ENCODE measurements at places on chromosomes 7 and 10.
A peak's percentile ranks its signal among the peaks of the same experiment; 100 is the strongest.

DNA sequence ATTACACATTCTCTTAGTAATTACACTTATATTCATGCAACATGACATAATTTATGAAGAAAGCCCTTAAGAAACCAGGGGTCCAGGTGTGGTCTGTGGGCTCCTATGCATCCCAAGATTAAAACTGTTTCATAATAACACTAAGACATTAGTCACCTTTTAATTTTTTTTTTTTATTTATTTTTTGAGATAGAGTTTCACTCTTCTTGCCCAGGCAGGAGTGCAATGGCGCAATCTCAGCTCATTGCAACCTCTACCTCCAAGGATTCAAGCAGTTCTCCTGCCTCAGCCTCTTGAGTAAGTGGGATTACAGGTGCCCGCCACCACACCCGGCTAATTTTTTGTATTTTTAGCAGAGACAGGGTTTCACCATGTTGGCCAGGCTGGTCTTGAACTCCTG is 12.5 kb downstream of the GDI2 start:
- DNase-seq, result no peak

- DNase-seq, result no peak
Measured at GRCh38 chr10:126049759-126050700, 153.7 kb downstream of the FANK1 start.

- no peak for DNase-seq
Measured at GRCh38 chr10:87675396-87676376, 16.0 kb downstream of the PAPSS2 start.

DNA sequence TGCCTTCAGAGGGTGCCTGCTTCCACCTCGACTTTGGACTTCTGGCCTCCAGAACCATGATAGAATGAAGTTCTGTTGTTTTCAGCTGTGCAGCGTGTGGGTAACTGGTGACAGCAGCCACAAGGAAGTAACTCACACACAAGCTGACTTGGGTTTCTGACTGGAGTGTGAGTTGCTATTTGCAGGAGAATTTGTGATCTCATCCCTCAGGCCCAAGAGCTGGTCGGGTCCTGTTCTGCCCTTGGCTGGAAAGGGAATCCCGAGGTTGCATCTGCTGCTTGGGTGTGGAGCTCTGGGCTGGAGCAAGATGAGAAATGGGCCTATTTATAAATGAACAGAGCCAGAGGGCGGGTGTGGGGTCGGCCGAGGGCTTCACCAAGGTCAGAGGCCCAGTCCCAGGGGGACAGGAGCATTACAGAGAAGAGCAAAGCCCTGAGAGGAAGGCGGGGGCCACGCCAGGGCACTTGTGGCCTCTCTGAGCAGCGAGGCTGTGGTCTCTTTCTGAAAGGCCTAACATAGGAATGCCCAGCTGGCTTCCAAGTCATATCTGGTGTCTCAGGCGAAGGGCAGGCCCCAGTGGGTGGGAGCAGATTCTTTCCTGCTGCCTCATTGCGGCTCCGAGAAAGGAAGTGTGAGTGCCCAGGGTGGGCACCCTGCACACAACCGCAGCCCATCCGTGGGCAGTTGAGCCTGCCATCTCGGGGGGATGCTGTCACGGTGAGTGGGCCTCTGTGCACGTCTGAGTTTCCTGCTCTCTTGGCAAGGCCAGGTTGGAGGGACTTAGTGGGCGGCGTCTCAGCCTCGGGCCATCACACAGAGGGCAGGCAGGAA is 26.5 kb upstream of the C10orf71 start:
- DNase-seq, result no peak

GRCh38 chr7:44310221-44310848 is 15.1 kb downstream of the CAMK2B start:
- no peak for DNase-seq

DNA sequence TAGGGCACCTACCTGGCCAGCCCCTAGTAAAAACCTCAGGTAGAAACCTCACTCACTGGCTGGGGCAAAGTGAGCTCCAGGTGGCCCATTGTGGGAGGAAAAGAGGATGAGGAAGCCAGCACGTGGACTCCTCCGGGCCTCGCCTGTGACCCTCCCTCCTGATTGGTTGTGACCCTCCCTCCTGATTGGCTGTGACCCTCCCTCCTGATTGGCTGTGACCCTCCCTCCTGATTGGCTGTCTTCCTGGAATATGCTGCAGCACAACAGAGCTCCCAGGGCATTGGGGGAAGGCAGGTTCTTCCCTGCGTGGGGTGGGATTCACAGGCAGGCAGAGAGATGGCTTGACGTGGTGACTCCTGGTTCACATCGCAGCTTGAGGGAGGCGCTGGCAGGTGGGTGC is 343.0 kb downstream of the GLRX3 start:
- DNase-seq, result no peak

GRCh38 chr7:28520074-28521015 is 108.0 kb downstream of the CREB5 start:
- no peak for DNase-seq

DNA sequence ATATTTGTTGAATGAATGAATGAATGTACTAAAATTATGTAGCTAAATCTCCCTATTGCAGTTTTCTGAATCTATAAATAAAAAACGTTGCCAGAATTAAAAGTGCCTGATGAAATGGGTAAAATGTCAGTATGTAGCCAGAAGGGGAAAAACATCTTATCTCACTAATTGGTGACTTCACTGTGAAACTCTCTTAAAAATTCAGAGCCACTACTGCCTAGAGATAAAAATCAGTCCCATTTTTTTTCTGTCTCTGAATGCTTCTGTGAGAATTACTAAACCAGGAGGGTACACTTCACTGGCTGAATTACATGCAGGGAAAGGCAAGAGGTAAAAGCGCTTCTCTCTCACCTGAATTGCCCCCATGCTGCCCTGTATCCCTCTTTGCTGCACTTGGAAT is 69.6 kb upstream of the HPS1 start:
- no peak for DNase-seq

DNA sequence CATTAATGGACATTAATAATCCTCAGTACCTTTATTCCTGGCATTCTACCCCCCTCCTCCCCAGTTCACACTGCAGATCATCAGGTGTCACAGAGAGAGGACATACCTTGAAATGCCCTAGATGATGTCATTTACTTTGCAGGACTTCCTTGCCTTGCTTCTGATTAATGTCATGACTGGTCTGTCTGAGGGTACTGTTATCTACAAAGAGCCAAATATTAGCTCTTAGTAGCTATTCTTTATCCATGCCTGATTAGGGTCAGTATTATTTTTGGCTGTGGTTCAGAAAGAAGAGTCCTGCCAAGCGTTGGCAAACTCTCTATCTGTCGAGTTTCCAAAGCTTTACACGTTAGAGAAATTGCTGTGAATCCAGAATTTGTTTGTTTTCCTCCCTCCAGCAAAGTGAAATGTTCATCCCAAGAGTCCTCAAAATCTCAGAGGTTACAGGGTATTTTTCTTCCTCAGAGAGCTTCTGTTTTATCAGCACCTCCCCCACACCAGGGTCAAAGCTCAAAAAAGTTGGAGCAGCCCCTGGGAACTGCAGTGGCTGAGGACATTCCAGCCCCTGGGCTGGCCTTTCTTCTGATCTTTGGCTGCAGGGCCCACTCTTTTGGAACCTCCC is 12.6 kb downstream of the SCD start:
- DNase-seq, result no peak

GRCh38 chr7:31362401-31362800 is 21.9 kb upstream of the NEUROD6 start:
- DNase-seq, result no peak

- no peak for DNase-seq
Measured at GRCh38 chr10:101651336-101651735, 43.6 kb downstream of the FBXW4 start.

GRCh38 chr7:157548691-157549303 is 212.0 kb downstream of the DNAJB6 start:
- no peak for DNase-seq

DNA sequence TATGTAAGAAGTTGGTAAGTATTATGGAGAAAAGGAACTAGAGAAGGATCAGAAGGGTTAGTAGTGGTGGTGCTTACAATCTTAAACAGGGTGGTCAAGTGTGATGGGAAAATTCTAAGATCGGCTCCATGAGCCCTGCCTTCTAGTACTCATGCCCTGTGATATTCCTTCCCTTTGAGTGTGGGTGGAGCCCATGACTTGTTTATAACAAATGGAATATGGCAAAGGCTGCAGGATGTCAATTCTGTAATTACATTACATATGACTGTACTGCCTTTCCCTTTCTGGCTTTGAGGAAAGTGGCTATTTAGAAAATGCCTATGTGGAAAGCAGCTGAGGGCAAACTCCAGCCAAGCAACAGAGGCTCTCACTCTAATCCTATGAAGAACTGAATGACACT is 309.6 kb downstream of the AGMO start:
- DNase-seq, result no peak

- no peak for DNase-seq
Measured at GRCh38 chr7:31893365-31893764, 176.8 kb downstream of the PDE1C start.

GRCh38 chr7:84535580-84536270 is 341.1 kb upstream of the SEMA3A start:
- no peak for DNase-seq

- no peak for DNase-seq
Measured at GRCh38 chr7:155762655-155763054, 49.6 kb downstream of the SHH start.

DNA sequence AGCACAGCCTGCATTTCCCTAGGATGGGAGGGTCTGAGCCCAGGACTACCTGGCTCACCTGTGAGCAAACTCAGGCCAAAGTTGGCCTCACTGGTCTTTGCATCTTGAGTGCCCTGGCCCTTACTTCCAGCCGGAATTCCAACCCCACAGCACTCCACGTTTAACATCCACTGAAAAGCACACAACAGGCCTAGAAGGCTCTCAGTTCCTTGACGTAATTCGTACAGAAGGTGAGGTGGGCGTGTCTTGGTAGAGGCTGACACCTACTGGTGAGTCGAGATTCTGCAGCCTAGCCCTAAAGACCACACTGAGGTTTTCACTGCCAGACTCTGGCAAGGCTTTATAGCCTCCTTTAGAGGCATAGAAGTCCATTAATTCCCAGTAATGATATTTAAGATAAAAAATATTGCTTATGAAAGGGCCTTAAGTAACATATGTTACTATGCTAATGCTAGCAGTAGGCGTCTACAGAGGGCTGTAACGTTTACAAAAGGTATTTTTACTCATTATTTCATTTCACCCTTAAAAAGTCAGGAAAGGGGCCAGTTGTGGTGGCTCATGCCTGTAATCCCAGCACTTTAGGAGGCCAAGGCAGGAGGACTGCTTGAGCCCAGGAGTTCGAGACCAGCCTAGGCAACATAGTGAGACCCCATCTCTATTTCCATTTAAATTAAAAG is 95.8 kb downstream of the HIP1 start:
- peak; percentile 34 for DNase-seq

DNA sequence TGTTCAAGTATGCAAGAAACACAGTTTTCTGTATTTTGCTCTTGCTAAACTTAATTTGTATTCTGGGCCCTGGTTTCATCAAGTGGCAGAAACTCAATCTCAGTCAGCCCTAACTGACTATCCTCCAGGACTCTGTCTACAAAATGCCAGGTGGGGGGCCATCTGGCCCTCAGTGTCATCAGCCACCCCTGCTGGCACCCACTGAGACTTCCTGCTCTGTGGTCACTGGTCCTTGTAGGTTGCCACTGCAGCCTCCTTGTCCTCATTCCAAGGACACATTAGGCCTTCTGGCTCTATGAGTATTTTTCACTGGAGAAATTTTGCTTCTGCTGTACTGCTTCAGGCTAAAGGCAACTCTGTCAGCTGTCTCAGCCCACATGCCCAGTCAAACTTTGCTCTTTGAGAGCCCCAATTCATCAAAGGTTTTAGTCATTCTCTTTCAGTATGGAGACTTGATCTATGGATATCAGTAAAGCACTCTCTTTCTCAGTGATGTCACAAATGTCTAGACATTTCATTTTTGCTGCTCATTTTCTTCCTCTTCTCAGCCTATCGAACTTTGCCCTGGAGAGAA is 163.6 kb downstream of the KCND2 start:
- no peak for DNase-seq

DNA sequence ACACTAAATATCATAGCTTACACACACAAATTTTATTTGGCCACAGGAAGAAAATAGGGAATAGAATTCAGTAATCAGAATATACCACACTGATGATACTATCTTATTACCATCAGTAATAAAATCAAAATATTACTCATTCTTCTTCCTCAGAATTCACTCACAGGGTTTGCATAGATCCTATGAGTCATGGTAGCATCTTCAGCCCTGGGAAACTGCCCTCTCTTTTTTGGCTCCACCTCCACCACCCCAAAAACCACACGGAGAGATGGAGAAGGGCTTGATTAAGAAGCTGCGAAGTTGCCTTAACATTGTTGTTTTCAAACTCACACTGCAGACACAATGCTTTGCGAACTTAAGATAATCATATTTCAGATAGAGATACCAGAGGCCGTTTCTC is 154.1 kb upstream of the AHR start:
- peak; percentile 52 for DNase-seq

DNA sequence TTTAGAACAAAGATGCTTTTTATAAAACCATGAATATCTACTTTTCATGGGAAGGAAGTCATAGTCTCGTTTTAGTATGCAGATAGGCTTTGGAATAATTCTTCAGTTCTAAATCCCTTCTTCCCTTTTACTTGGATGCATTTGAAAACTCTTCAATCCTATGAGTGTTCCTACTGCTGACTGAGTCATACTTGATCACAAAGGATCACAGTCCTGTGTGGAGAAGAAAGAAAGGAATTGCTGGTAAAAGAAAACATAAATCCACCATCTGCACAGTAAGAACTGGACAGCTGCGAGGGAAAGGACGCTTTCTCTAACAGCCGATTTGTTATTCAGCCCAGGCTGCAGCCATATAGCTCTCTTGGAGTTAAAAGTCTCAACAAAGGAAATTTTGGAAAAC is 209.9 kb downstream of the SEMA3E start:
- DNase-seq, result no peak

DNA sequence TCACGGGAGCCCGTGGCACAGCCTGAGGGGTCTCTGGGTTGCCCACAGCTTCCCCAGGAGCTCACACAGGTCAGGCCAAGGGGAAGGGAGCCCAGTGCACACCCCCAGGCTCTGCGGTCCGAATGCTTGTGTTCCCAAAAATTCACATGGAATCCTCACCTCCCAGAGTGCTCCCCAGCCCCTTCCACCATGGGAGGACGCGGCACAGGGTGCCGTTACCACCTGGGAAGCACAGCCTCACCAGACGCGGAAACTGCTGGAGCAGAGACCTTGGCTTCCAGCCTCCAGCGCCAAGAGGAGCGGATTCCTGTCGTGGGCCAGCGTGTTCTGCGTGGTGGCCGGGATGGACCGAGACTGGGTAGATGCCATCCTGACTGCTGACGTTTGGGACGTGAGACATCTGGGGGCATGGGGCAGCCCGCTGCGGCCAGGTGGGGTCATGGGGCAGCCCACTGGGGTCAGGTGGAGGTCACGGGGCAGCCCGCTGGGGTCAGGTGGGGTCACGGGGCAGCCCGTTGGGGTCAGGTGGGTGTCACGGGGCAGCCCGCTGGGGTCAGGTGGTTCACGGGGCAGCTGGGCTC is 149.4 kb downstream of the WDR37 start:
- DNase-seq, result no peak

- no peak for DNase-seq
Measured at GRCh38 chr10:57320416-57320815, 947.3 kb downstream of the IPMK start.
